Naive B cell (primary cell): ENCODE measurements at places on chromosomes 1 and 21.

DNA sequence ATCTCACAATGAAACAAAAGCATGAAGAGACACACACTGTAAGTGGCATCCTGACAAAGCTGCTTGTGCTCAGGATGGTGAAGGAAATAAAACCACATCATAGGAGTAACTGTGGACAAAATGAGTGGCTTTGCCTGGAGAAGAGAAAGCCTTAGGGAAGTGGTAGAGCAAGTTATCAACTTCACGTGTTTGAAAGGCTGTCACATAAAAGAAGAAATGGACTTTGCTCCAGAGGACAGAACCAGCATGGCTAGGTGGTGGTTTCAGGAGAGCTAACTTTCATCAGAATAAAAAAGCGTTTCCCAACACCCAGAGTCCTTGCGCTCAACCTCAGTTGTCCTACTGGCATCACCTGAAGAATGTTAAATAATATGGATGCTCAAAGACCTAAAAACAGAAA is 139.9 kb downstream of the SETD4 start:
- no peak for DNase-seq

- no peak for DNase-seq
Observed at GRCh38 chr1:52880206-52880605, 37.6 kb downstream of the ZYG11A start.

DNA sequence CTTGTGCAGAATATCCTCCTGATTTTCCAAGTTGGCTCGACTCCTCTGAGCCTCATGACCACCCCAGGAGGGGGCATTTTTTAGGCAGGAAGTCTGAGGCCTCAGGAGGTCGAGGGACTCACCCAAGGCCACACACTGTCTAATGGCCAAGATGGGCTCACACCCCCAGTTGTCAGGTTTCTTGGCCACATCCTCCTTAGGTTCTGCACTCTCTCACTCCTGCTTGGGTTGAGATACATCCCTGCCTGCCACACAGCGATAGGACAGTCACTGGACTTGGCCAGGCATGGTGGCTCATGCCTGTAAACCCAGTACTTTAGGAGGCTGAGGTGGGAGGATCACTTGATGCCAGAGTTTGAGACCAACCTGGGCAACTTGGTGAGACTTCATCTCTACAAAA is 4.6 kb downstream of the CA6 start:
- no peak for DNase-seq

DNA sequence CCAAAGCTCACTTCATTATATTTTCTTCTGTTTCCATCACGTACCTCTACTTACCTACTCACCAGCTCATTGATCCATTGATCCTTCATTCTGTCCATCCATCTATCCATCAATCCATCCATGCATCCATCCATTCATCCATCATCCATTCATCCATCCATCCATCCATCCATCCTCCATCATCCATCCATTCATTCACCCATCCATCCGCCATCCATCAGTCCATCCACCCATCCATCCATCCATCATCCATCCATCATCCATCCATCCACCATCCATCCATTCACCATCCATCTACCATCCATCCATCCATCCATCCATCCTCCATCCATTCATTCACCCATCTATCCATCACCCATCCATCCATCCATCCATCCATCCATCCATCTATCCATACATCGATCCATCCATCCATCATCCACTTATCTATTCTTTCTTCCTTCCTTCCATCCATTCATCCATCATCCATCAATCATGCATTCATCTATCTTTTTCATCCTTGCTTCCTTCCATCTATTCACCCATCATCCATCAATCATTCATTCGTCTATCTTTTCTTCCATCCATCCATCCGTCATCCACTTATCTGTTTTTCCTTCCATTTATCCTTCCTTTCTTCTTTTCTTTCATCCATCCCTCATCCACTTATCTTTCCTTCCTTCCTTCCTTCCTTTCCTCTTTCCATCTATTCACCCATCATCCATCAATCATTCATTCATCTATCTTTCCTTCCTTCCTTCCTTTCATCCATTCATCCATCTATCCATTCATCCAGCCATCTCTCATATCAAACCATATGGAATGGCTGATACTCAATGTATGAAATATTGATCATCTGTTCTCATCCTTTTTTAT is 35.3 kb upstream of the ACTRT2 start:
- DNase-seq = no peak

DNA sequence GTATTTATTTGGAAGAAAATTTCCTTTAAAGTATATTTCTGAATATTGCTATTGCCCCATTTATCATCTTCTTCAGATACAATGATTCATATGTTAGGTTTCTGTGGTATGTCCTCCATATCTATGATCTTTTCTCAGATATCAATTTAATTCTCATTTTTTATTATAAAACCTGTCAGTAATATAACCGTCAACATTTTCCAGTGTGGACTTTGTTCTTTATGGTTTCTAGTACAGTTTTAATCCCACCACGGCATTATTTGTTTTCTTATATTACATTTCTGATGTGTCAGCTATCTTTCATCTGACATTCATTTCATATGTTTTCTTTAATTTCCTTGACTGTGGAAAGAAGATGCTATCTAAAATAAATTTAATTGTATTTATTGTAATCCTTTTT is 97.9 kb downstream of the PLPPR5 start:
- no peak for DNase-seq

DNA sequence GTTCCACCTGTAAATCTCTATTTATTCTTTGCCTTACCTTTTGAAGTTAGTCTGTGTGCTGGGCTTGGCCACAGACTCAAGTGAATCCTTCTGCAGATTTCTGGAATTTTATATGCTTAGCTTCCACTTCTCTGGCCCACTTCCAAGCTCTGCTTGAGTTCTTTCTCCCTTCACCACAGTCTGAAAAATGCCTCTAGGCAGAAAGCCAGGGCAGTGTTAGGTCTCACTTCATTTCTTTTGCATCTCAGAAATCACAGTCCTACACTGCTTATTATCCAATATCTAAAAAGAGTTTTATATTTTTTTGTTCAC is 48.9 kb downstream of the INKA2 start:
- DNase-seq = no peak

- no peak for DNase-seq
Observed at GRCh38 chr1:114054148-114054547, 74.9 kb downstream of the OLFML3 start.

DNA sequence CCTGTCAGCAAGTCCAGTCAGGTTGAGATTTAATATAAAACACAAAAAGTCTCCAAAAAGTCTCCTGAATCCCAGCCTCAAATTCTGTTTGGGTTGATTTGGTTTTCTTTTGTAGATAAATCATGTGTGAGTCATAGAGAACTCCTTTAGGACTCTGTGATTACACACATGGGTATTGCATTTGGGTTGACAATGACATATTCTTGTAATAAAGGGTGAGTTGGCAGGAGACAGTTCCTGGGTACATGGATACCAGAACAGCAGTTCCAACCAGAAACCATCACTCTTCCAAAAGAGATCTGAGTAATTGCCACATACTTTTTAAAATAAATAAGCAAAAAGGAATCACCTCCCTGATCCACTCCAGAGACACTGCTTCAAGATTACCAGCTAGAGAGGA is 8.9 kb downstream of the CR2 start:
- no peak for DNase-seq

DNA sequence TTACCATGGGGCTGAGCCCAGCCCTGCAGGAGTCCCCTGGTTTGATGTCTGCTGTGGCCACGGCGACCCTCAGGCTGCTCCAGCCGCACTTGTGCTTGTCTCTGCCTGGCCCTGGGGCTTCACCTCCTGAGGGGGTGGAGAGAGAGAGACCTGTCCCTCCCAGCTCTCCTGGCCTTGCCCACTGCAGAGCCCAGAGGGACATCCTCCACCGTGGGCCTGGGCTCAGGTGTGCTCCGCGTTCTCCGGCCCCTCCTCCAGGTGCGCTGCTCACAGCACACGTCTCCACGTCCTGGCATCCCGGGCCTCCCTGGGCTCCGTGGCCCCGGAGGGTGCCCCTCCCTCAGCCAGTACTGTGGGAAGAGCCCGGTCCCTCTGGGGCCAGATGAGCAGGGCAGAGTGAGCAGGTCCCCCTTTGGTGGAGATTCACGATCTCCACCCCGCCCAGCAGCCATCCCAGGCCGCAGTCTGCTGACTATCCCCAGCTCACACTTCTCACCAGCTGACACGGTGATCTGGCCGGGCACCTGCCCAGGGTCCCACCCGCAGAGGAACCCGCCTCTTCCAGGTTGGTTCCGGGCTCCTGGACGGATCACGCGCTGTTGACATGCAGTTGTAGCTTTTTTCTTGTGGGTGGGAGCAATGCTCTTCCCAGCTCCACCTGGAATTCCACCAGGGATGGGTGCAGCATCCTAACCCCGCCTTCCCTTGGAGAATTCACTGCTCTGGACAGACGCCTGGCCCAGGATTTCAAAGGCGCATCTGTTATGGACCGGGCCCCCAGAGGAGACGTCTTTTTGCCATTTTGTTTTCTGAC is 41.8 kb upstream of the POFUT2 start:
- no peak for DNase-seq

GRCh38 chr1:104291156-104291555 is 541.5 kb downstream of the AMY1C start:
- no peak for DNase-seq

DNA sequence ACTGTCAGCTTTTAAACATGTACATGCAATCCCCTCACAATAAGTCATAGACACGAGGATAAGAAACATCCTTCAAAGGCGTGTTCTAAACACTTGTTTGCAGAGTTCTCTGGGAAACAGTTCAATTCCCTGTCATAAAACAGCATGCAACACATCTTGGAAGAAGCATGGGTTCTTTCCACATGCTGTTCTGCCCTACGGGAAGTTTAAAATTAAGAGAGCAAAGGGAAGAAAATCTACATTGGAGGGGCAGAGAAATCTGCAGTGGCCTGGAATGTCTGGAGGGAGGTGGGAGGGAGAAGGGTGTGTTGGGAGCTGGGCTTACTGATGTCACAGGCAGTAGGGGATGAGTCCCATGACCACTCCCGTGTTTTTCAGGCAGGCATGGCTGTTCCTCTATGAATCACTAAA is 98.3 kb upstream of the SLC2A1 start:
- no peak for DNase-seq

- DNase-seq = no peak
Observed at GRCh38 chr1:43282220-43283195, 2.9 kb downstream of the C1orf210 start.

GRCh38 chr1:159091180-159091560 is 14.6 kb upstream of the AIM2 start:
- no peak for DNase-seq
